ENCODE measurements at places on chromosomes 5 and 9.

GRCh38 chr5:3789519-3790193 lies 194.0 kb downstream of the IRX1 start:
- no peak for DNase-seq

GRCh38 chr5:109192027-109192426 lies 217.7 kb downstream of the PJA2 start:
- no peak for DNase-seq

DNA sequence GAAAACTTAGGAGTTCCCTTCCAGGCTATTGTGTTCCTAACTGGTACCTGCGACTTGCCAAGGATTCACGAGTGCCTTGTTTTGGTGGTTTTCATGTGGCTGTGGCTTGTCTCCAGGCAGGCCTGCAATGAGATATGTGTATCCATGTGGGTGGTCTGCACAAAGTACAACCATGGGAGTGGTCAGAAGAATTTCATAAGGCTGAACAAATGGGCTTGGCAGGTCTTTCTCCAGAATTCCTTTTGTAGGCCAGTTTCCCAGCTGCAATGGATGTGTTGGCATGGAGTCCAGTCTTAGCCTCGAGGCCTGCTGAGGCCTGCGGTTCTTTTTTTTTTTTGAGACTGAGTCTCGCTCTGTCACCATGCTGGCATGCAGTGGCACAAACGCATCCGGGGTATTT lies 28.8 kb upstream of the MELK start:
- no peak for DNase-seq

GRCh38 chr5:179314606-179315355 lies 30.5 kb downstream of the ADAMTS2 start:
- no peak for DNase-seq

DNA sequence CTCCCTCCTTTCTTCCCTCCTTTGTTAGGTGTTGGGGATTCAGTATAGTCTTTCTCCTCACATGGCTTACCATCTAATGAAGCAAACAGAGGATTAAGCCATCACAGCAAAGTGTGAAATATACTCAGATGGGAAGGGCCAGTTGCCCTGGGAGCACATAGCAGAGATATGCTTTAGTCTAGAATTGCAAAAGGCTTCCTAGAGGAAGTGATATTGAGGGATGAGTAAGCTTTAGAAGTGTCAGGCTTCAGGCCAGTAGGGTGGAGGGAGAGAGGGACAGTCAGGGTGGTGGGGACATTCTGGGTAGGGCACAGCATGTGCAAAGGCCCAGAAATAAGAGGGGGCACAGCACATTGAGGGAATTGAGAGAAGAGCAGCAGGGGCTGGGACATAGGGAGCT lies 46.2 kb upstream of the GLRA1 start:
- DNase-seq: no peak

All from activated T-helper 1 cell treated with anti-CD3 and anti-CD28 coated beads, Interleukin-2, amount 50 U/mL, for 16 hours (primary cell).